ENCODE measurements at places on chromosomes 7 and 10.

DNA sequence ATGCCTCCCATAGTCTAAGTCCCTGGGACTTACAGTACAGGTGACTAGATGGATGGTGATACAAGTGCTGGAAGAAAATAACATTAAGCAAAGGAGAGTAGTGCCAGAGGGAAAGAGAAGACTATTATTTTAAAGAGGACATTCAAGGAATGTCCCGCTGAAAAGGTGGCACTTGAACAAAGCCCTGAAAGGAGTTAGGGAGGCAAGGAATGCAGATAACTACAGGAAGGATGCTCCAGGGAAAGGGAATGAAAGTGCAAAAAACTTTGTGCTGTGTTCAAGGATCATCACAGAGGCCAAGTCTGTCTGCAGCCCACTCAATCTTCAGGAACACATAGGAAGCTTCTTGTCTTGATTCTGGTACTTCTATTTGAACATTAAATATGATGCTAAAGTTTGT, 14.9 kb downstream of the ANKMY2 start:
- DNase-seq, result no peak

DNA sequence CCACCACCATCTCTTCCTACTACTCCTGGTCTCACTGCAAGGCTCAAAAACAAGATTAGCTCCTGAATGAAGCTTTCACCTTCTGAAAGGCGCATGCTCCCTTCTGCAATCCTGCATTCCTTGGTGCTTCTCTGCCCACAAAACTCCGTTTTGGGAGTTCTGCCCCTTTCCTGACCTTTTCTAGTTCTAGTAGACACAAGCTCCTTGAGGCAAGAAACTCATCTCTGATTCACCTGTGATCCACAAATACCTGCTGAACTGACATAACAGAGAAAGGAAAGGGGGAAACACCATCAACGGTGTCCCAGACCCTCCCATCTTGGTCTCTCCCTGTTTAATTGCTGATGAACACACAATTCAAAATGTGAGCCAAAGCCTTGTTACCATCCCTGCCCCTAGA, 64.0 kb upstream of the EGR2 start:
- no peak for DNase-seq

GRCh38 chr7:108293149-108293612, 163.0 kb upstream of the LAMB4 start:
- DNase-seq, result no peak

DNA sequence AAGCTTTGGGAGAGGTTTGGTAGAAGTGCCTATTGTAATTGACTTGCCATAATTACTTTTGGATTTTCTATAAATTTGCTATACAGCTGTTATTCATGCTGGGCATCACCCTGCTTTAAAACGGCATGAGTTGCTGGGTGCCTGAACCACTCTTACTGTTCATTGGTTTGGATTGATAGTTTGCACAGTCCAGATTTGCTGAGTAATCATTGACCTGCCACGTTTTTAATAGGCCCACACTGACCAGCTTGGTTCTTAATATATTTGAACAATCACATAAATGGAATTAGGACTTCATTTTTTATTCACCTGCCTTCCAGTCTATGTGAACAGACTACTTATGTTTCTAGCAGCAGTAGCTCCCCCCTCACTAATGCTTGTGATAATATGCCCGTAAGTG, 630.8 kb downstream of the SDK1 start:
- DNase-seq, result no peak

DNA sequence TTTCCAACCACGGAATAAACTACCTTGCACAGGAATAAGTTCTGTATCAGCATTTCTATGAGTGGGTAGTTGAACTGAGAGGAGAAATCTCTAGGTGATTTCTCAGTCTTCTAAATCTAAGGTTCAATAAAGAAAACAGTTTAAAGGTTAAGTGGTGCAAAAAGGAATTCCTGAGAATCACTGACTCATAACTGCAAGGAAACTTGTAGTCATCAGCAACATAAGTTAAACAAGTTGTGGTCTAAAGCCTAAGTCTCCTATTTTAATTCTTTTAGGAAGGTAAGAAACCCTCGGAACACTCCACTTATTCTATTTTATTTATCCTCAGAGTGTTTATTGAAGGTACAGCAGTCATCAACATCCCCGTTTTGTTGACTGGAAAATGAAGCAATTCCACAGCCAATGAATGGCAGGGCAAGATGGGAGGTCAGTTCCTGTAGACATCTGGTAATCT, 92.4 kb upstream of the PIK3CG start:
- peak; percentile 30 for DNase-seq

- no peak for DNase-seq
Measured at GRCh38 chr10:173741-174140, 38.5 kb downstream of the ZMYND11 start.

GRCh38 chr7:49773218-49773935, at the start of gene VWC2:
VWC2 (plus strand) TSS chr7:49773638; CDS start chr7:49775436, 1,798 bp downstream.
- no peak for DNase-seq

DNA sequence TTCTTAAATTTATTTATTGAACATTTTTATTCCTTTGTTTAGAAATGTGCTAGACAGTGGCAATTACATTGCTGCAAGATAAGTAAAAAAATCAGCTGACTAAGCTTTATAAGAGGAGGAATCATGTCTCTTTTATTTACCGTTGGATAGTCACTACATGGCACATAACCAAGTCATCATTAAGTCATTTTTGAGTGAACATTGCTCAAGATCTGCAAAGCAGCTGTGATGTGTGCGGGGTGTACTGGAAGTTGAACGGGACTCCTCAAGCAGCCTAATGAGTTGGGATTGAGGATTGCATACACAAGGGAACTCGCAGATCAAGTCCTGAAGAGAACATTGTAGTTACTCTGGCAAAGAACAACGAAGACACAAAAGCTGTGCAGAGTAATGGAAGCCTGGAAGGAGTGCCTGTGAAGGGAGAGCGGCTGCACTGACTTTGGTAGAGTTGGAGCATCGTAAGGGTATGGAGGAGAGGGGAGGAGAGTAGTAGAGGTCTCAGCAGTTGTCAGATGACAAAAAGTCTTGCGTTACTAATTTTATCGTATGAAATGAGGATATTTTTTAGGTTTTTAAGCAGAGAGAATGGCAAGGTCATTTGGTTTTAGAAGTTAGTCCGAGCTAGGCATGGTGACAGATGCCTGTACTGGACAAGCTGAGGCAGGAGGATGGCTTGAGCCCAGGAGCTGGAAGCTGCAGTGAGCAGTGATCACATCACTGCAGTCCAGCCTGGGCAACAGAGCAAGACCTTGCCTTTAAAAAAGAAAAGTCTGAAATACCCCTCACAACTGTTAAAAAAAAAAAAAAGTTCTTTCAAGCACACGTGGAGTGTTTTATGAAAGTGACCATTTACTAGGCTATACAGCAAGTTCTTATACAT, 95.1 kb downstream of the BMPR1A start:
- peak; percentile 60 for DNase-seq

GRCh38 chr10:52609626-52610240, 162.9 kb downstream of the MBL2 start:
- DNase-seq, result no peak

DNA sequence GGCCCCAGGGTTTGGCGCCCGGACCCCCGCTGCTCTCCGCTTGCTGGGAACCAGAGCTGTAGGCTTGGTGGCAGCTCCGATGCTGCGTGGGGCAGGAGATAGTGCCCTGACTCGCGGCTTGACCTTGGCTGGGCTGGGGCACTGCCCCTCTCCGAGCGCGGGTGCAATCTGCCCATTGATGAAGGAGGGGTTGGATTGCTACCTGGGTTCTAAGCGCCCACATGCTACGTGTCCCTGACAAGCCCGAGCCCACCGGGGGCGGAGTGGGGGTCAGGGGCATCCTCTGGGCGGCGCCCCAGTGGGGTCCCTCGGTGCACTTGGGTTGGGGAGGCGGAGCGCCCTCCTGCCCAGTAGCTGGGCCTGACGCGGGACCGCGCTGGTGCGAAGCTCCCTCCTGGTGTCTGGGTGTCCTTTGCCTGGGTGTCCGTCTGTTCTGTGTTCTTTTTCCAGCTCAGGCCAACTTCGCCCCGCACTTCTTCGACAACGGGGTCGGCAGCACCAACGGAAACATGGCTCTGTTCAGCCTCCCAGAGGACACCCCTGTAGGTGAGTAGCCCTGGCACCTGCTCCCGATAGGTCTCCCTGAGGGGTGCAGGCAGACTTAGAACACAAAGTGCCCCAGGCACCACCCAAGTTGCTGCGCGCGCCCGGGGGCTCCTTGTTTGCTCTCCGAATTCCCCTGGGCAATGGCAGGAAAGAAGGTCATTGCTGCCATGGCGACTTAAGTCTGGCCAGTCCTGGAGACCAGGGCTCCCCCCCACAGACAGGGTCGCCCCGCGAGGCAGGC, 900 bp downstream of the CDHR1 start:
- no peak for DNase-seq

- peak; percentile 84 for DNase-seq
Measured at GRCh38 chr7:129210256-129210988, 14.4 kb upstream of the AHCYL2 start.

- DNase-seq, result no peak
Measured at GRCh38 chr7:29184599-29184998, 10.0 kb upstream of the CHN2 start.

DNA sequence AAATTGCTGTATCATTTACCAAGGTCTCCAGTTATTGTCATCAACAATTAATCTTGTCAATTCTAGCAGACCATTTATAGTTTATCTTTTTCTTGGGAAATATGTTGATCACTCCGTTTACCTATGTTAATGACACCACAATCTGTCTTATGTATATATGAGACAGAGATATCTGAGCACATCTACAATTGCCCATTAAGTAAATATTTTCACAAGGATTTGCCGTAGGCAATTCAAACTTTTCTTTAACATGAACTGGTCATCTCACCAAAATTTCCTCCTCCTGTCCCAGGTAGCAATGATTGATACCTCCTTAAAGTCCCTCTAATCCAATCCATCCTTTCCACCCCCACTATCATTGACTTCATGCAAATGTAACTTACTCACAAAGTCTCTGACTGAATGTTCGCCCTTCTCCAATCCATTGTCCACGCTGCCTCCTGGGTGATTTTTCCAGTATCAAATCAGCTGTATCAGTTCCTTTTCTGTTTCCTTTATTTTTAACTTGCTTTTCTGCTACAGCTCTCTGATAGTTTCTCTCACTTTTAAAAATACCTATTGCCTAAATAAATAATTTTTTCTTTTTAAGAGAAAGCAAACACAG, 138.3 kb downstream of the GNAT3 start:
- no peak for DNase-seq

- DNase-seq, result no peak
Measured at GRCh38 chr10:113897693-113898618, 43.5 kb downstream of the NHLRC2 start.

DNA sequence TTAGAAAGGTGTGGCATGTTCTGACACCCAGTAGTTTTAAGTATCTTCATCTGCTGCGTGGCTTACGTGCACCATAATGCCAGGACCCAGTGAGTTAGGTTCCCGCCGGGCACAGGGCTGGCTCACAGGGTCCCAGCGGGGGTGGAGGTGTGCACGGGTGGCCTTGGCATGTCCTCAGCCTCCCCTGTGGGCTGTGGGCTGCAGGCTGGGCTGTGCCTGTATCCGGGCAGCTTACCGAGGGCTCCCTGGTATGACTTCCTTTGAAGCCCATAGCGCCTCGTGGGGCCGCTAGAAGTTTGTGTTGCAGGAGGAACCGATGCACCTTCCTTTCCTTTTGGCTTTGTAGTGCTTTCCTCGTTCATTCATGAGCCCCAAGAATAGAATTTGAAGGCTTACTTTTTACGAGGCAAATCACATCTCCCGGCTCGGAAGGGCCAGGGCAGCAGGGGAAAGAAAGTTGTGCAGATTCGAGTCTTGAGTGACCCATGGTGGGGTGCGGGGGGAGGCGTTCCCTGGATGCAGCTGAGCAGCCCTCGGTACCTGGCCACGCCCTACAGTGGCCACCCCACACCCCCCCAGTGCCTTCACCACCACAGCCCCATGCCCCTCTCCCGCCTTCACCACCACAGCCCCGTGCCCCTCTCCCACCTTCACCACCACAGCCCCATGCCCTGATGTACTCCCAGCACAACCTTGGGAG, 113.2 kb downstream of the WDR37 start:
- no peak for DNase-seq

DNA sequence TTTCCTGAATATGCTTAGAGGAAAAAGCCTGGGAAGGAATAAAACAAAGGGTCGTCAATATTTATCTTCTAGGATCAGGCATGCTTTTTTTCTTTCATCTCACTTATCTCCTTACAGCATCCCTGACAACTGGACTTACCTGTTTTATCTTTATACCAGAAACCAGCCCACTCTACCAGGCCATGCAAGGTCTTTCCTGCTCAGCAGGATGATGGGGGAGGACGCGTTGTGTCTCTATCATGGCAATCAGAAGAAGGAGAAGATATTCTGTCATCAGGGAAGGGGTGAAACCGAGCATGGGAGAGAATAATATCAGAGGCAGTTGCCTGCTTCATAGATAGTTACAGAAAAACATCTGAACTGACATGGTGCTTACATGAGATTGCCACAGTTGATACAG, 445.6 kb downstream of the DPP6 start:
- no peak for DNase-seq

- DNase-seq, result no peak
Measured at GRCh38 chr7:67566101-67566500, 569.5 kb downstream of the TYW1 start.

DNA sequence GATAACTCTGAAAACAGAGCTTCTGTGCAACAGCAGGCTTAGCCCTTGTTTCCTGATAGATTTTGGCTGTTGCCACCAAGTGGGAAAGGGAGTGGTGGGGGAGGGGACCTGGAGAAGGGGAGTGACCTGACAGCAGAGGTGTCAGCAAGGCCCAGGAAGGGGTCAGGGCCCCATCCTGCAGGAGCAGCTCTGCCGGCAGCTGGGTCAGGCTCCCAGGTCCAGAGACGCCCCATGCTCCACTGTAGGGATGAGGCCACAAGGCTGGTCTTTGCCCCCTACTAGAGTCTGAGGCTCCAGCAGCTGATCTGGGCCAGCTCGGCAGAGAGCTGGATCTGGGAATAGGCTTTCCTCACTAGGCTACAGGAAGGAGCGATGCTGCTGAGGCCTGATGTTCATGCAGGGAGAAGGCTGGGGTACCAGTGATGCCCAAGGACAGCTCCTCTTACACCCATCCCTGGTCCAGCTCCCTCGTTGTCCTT, 44.0 kb upstream of the ZMIZ1 start:
- DNase-seq, result no peak

- DNase-seq, result no peak
Measured at GRCh38 chr7:135317676-135318325, 84.2 kb downstream of the STRA8 start.

DNA sequence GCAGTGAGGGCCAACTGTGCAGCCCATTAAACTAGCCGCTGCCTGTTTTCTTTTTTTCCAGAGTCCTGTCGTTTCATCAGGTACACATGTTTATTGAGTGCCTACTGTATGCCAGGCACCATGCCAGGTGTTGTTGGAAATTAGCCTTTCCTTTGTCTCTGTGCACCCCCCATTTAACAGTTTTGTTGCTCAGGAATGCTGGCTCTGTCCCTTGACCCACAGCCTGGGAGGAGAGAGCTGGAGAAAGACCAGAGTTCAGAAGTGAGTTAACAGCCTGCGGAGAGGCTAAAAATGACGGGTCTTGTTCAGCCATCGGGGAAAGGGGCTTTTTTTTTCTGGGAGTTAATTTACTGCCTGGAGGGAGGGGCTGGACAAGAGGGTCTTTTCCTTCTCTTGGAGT, 1.3 kb downstream of the LRMDA start:
- no peak for DNase-seq

DNA sequence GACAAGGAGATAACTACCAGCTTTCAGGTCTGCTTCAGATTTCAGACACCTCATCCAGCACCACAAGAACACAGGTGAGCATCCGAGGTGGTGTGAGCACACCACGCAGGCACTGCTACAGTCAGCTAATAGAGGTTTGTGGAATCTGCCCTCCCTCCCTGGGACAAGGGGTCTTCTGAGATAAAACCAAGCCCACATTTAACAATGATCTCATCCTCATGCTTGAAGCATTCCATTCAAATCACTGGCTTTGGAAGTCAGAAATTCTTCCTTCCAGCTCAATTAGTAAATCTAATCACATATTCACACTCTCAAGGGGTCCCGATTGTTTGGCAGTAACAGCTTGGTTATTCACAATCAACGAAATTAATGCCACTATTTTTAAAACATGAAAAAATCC, 331.4 kb downstream of the ELMO1 start:
- no peak for DNase-seq

Data from AG08395 (cell line).